ENCODE measurements at places on chromosomes 7 and 10. TPM values are rescaled to one million over a fixed set of nuclear protein-coding genes. Genes with fewer than 3 reads are reported as not detected.

- H3K27ac ChIP-seq = no peak overlapping the region
- no peaks in the 10 kb centered on the region for H3K27me3 ChIP-seq
- no peak overlapping the region for H3K4me3 ChIP-seq
- DNase-seq = no peak
- no peaks in the 10 kb centered on the region for H3K36me3 ChIP-seq
Measured at GRCh38 chr10:111926286-111926685, 257.3 kb downstream of the GPAM start.

DNA sequence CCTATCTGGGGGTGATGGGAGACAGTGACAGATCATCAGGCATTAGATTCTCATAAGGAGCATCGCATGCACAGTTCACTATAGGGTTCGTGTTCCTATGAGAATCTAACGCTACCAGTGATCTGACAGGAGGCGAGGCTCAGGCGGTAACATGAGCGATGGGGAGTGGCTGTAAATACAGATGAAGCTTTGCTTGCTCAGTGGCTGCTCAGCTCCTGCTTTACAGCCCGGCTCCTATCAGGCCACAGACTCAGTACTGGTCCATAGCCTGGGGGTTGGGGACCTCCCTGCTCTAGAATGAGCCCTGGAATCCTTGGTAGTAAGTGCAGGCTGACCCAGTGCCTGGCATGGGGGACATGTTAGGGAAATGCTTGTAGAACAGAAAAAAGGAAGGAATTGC, 426.0 kb downstream of the TYW1 start:
- H3K4me3 ChIP-seq = no peak overlapping the region
- DNase-seq = no peak
- H3K36me3 ChIP-seq = no peaks in the 10 kb centered on the region
- no peaks in the 10 kb centered on the region for H3K27me3 ChIP-seq
- no peaks in the 10 kb centered on the region for H3K4me1 ChIP-seq
- no peak overlapping the region for H3K27ac ChIP-seq

DNA sequence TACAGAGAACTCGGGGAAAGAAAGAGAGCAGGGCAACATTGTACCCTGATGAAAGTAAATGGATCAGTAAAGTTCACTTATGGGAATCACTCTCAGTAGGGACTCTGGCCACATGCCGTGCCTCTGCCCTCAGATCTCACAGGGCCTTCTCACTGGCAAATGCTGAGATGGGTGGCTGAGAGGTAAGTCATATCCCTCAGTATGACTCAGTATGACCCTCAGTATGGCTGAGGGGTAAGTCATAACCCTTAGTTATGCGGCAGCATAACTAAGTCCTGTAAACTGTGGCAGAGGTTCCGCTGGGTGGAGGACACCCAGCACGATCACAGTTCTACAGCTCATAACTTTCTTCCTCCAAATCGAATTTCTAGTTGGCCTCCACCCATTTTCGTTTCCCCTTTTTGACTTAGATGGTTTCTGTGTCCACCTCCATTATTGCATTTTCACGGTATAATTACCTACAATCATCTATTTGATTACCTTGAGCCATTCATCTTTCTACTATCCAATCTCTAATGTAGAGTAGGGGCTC, 26.5 kb upstream of the WNT16 start:
- no peak overlapping the region for H3K27ac ChIP-seq
- no peaks in the 10 kb centered on the region for H3K36me3 ChIP-seq
- no peak overlapping the region for H3K4me3 ChIP-seq
- H3K27me3 ChIP-seq = no peaks in the 10 kb centered on the region

DNA sequence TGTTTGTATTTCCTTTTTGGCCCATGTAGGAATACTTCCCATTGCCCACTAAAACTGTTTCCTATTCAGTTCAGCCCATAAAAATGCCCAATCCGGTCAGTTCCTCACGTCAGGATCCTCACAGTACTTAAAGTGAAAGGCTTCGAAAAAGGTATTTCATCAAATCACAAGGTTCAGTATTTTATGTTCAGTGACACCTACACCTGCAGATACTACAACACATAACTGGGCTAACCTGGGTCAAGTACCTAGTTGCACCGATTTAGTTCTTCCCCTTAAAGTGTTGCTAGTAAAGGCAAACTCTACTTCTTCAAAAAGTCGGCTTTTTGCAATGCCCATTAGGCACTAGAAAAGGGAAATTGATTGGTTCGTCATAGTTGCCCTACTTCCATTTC, 1.1 kb downstream of the SNX13 start:
- peak overlapping the region; percentile 93 for H3K4me3 ChIP-seq
- H3K36me3 ChIP-seq = no peaks in the 10 kb centered on the region
- H3K27ac ChIP-seq = peak overlapping the region; percentile 93
- DNase-seq = no peak

DNA sequence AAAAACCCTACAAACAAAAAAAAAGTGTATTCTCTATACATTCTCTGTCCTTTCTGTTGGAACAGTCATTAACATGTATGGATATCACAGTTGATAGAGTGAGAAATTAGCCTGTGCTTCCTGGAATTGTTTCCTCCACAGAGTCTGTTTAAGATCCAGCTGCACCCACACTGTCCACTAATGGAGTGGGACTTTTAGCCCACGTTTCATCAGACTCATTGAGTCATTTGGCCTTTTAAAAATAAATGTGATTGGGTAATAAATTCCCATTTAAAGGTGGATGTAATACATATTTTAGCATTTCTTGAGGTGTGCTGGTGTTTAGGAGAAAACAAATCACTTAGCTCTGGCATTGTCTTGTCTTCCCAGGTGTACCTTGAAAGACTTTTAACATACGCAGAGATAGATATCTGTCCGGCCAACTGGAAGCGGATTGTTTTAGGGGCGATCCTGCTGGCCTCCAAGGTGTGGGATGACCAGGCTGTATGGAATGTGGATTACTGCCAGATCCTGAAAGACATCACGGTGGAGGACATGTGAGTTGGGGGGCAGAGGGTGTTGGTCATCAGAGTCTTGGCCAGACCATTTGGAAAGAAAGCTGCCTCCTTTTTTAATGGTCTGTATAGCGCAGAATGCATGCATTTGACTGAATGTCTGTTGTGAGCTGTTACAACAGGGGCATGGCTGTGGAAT, 52.3 kb upstream of the GJD4 start:
- no peak overlapping the region for H3K4me3 ChIP-seq
- no peaks in the 10 kb centered on the region for H3K36me3 ChIP-seq
- no peak overlapping the region for H3K27ac ChIP-seq
- H3K27me3 ChIP-seq = no peaks in the 10 kb centered on the region
- DNase-seq = no peak

DNA sequence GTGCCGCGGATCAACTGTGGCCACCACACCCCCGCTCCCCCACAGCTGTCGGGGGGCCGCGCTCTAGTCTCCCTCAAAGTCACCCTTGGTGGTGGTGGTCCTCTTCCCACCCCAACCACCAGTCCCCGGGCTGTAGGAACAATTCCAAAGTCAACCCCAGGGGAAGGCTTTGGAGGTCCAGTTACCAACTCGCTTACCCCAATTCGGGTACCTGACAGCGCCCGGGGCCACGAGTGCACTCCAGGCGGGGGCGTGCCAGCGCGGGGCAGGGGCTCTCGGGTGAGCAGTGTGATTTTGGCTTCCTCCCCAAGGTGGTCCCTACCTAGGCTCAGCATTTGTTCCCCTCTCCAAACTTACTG, 584 bp upstream of the ZMIZ1 start:
- no peaks in the 10 kb centered on the region for H3K36me3 ChIP-seq
- no peaks in the 10 kb centered on the region for H3K27me3 ChIP-seq
- H3K4me3 ChIP-seq = peak overlapping the region; percentile 88

DNA sequence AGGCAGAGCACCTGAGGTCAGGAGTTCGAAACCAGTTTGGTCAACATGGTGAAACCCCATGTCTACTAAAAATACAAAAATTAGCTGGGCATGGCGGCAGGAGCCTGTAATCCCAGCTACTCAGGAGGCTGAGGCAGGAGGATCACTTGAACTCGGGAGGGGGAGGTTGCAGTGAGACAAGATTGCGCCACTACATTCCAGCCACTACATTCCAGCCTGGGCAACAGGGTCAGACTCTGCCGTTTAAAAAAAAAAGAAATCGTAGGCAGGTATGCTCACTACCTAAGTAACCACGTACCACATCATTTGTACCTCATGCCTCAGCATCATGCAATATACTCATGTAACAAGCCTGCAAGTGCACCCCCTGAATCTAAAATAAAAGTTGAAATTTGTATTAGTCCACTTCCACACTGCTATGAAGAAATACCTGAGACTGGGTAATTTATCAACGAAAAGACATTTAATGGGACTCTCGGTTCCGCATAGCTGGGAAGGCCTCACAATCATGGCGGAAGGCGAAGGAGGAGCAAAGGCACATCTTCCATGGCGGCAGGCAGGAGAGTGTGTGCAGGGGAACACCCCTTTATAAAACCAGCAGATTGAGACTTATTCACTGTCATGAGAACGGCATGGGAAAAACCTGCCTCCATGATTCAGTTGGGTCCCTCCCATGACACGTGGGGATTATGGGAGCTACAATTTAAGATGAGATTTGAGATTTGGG, 8.1 kb upstream of the EIF4H start:
- no peaks in the 10 kb centered on the region for H3K27me3 ChIP-seq
- H3K4me3 ChIP-seq = no peak overlapping the region
- H3K36me3 ChIP-seq = no peaks in the 10 kb centered on the region
- H3K27ac ChIP-seq = no peak overlapping the region
- DNase-seq = no peak
- no peaks in the 10 kb centered on the region for H3K4me1 ChIP-seq

GRCh38 chr7:28731092-28731658, 227.0 kb downstream of the TRIL start:
- H3K4me3 ChIP-seq = no peak overlapping the region
- no peaks in the 10 kb centered on the region for H3K36me3 ChIP-seq
- H3K27me3 ChIP-seq = no peaks in the 10 kb centered on the region
- H3K4me1 ChIP-seq = no peaks in the 10 kb centered on the region

GRCh38 chr10:54769051-54769450, 32.0 kb downstream of the PCDH15 start:
- no peaks in the 10 kb centered on the region for H3K27me3 ChIP-seq
- no peaks in the 10 kb centered on the region for H3K36me3 ChIP-seq
- H3K4me1 ChIP-seq = no peaks in the 10 kb centered on the region

DNA sequence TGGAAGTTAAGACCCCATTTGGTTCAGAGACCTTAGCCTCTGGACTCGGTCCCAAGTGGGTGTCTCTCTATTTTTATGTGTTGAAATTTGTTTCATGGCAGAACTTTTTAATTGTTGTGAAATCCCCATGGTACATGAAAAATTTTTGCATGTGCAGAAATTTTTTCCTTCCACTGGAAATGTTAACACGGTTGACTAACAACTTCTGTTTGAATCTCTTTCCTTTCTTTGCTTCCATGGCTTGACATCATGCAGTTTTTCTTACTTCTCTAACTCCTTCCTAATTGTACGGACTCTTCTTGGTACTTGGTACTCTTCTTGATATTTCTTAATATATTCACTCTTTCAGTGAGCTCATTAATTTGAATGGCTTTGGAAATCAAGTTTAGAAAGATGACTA, 18.3 kb downstream of the MDFIC start:
- no peaks in the 10 kb centered on the region for H3K27me3 ChIP-seq
- H3K4me1 ChIP-seq = no peaks in the 10 kb centered on the region
- no peak overlapping the region for H3K4me3 ChIP-seq
- no peak overlapping the region for H3K27ac ChIP-seq
- H3K36me3 ChIP-seq = no peaks in the 10 kb centered on the region

DNA sequence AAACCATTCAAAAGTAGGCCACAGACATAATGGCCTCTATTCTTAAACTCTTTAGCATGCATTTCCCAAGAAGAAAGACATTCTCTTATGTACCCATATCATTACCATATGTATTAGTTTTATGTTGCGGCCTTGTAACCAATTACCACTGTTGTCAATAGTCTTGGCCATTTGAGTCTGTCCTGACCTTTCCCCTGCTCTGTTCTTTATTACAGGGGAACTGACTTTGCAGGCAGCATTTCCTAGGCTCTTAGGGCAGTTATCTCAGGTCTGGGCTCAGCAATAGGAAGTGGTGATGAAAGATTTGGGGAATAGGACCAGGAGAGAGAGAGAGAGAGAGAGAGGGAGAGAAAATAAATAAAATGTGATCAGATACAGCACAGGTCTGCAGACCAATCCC, 194.5 kb upstream of the LRGUK start:
- H3K36me3 ChIP-seq = no peaks in the 10 kb centered on the region
- H3K4me1 ChIP-seq = no peaks in the 10 kb centered on the region
- no peaks in the 10 kb centered on the region for H3K27me3 ChIP-seq
- no peak overlapping the region for H3K27ac ChIP-seq
- no peak overlapping the region for H3K4me3 ChIP-seq

DNA sequence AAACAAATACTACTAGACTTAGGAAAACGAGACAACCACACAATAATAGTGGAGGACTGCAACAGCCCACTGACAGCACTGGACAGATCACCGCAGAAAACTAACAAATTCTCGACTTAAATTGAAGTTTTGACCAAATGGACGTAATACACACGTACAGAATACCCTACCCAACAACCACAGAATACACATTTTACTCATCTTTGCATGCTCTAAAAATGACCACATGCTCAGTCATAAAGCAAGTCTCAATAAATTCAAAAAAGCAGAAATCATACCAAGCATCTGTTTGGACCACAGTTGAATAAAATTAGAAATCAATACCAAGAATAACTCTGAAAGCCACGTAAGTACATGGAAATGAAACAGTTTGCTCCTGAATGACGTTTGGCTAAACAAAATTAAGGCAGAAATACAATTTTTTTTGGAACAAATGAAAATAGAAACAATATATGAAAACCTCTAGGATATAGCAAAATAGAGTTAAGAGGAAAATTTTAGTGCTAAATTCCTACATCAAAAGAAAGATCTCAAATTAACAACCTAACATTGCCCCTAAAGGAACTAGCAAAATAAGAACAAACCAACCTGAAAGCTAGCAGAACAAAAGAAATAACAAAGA, 30.6 kb downstream of the MAPK8 start:
- H3K27me3 ChIP-seq = no peaks in the 10 kb centered on the region
- no peaks in the 10 kb centered on the region for H3K4me1 ChIP-seq
- no peak overlapping the region for H3K27ac ChIP-seq
- no peak overlapping the region for H3K4me3 ChIP-seq
- H3K36me3 ChIP-seq = no peaks in the 10 kb centered on the region
- no peak for DNase-seq

GRCh38 chr7:38318803-38319416, 45.5 kb upstream of the TARP start:
- H3K27me3 ChIP-seq = no peaks in the 10 kb centered on the region
- H3K4me3 ChIP-seq = no peak overlapping the region
- H3K4me1 ChIP-seq = no peaks in the 10 kb centered on the region
- no peaks in the 10 kb centered on the region for H3K36me3 ChIP-seq

SFRP4 gene
- total RNA-seq = 0.74 TPM

PLXNA4 gene
- 0.10 TPM for total RNA-seq

RBM17 gene
- 65.4 TPM for total RNA-seq

SKIDA1 gene
- total RNA-seq = 9.3 TPM

CPN1 gene
- not detected for total RNA-seq

CEP55 gene
- 96.4 TPM for total RNA-seq

BNIP3 gene
- total RNA-seq = 67.8 TPM

Measured in Panc1 (cell line).